ENCODE measurements at places on chromosomes 1 and 21.

DNA sequence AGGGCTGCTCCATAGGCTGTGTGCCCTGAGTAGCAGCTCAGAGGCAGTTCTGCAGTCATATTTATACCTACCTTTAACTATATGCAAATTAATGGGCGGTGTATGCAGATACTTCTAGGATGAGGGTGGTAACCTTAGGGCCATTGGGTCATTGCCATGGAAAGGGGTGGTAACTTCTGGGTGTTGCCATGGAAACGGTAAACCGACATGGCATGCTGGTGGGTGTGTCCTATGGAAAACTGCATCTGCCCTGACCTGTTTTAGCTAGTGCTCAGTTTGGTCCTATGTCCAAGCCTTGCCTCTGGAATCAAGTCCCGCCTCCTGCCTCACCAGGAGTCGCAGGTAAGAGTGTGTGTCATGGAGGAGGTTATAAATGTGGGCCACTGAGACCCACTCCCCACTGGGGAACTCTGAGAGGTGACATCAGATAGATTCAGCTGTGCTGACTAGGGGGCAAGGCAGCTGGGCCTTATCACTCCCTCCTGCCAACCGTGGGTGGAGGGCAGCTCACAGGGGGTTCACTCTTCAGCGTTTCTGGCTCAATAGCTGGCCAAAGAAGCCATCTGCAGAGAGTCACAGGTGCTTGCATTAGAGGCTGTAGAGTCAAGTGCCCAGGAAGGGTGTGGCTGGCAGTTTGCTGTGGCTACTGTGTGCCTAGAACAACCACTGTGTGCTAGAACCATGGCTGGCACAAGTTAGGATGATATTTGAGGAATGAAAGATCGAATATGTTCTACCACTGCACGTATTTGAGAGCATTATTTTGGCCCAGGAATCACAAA lies 19.0 kb downstream of the BACE2 start:
- DNase-seq, result no peak

DNA sequence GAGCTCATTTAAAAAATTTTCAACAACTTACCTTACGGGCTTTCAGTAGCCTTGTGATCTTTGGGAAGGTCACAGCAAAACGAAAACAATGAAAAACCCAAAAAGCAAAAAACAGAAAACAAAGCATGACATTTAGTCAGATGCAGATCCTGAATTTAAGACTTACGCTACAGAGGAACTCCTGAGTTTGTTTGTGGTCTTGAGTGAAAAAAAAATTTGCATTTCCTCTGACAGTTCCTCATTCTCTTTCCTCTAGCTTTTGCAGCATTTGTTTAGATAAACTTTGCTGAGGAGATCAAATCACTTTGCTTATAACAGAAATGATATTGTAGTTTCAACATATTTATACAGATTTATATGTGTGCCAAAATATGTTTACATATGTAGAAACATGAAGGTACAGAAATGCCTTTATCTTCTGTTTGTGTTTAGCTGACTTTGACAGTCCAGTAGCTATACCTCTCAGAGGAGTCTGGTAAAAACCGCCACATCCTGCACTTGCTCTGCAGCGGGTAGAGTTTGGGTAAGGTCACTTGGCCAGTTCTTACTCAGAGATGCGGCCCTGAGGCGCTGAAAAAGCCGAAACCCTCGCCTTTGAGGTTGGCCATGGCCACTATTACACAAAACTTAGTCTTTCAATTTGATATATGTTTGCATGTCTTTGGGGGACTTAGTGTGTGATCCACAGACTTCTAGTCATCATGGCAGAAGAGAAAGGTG lies 142.5 kb downstream of the TNR start:
- peak; percentile 15 for DNase-seq

GRCh38 chr1:153532181-153532580 lies 3.6 kb downstream of the S100A6 start:
- no peak for DNase-seq

GRCh38 chr1:53014791-53015507 lies 47.1 kb upstream of the PODN start:
- peak; percentile 80 for DNase-seq

- DNase-seq, result peak; percentile 65
These were observed 88.9 kb upstream of the TNFSF4 start for GRCh38 chr1:173295995-173296394.

DNA sequence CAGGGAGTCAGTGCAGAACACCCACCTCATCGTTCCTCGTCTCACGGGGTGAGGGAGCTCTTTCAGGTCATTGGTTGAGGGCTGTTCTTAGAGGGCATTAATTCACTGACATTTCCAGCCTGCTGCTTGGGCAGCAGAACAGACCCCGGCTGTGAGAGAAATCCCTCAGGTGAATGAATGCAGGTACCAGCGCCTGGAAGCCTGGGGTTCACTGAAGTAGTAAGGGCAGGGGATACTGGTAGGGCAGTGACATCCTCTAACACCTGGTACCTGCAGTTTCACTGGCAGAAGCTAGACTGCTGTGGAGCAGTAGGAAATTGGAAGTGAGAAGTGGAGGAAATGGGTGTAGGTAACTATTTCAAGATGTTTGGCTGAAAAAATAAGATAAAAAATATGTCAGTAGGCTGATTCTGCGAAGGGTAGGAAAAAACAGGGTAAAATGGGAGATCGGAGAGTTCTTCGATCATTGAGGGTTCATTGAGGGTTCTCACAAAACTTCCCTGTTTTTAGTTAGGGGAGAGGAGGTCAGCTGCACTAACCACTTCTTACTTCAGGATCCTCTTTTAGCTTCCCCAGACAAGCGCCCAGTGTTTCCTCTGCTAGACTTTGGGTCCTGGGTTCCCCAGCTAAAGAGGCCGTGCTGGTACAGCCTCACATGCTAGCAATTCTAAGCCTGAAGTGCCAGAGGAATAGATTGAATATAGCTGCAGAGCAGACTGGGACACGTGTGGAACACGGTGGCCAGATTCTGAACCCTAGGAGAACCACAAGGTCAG lies 55.2 kb downstream of the RNF220 start:
- peak; percentile 54 for DNase-seq

DNA sequence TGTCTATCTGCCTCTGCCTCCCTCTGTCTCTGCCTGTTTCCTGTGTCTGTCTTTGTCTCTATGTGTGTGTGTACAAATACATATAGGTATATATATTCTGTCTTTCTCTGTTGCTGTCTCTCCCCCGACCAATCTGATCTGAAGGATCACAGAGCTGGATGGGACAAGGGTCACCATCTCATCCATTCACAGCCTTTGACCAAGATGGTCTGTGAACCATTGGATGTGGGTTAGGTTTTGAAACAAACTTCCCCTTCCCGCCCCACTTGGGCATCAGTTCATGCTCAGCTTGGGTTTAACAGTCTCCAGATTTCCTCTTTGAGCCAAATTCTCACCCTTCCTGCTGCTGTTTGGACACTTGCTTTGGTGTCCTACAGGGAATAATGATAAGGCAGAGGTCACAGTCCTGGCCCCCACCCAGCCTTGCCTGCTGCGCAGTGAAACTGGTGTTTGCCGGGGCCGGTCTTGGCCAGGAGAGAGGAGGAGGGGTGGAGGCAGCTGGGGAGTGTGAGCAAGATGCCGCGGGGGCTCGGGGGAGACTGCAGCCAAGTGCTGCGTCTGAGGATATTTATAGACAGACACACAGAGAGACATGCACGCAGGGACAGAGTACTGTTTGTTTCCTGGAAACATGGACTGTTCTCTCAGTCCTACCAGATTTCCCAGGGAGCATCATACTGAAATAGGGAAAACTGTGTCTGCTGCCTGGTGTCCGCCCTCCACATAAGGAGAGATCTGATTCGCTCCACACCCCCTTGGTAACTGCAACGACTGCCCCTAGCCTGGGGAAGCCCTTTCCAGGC lies 27.0 kb upstream of the BTG2 start:
- DNase-seq, result peak; percentile 43

DNA sequence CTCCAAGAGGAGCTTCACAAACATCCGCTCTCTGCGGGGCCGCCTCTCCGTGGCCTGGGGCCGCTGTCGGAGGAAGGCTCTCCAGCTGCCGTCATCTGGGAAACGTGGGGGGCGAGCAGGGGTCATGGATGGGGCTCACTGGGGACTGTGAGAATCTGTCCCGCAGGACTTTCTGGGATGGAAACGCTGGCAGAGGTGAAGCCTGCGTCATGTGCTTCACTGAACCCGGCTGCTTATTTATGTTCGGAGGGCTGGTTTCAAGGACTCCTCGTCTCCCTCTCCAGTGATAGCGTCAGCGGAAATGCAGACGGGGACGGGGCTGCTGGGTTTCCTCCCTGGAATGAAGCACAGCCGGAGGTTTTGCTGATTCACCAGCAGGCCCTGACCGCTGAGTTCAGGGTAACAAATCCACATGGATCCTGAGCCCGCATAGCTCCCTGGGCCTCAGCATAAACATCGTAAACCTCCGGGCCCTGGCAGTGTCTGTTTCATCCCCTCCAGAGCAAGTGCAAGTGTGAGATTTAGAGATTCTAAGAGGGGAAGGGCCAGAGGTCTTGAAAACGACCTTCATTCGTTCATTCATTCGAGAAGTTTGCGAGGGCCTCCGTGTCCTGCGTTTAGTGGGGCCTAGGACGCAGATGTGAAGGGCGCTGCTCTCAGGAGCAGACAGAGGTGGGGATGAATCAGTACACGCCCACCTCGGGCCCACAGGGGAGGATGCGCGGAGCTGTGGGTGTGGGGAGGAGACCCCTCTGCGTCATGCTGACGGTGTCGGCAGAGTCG lies 7.0 kb upstream of the POFUT2 start:
- DNase-seq, result no peak

- no peak for DNase-seq
These were observed 15.7 kb downstream of the RCC2 start for GRCh38 chr1:17423781-17424245.

GRCh38 chr1:59505596-59506028 lies 208.7 kb downstream of the FGGY start:
- DNase-seq, result no peak

All from inflammatory macrophage treated with lipopolysaccharide for 1 hour (primary cell).